ENCODE measurements at places on chromosomes 2 and 18.

GRCh38 chr2:15170070-15170775, 390.9 kb downstream of the NBAS start:
- no peak overlapping the region for H3K27ac ChIP-seq
- no peaks in the 10 kb centered on the region for H3K4me1 ChIP-seq
- no peaks in the 10 kb centered on the region for H3K27me3 ChIP-seq
- no peaks in the 10 kb centered on the region for H3K36me3 ChIP-seq
- DNase-seq, result no peak

- H3K4me3 ChIP-seq, result no peak overlapping the region
- H3K36me3 ChIP-seq, result no peaks in the 10 kb centered on the region
- H3K27me3 ChIP-seq, result no peaks in the 10 kb centered on the region
These were observed 22.3 kb downstream of the RNF125 start for GRCh38 chr18:32040936-32041335.

- no peaks in the 10 kb centered on the region for H3K27me3 ChIP-seq
- no peaks in the 10 kb centered on the region for H3K4me1 ChIP-seq
- H3K27ac ChIP-seq, result no peak overlapping the region
- no peaks in the 10 kb centered on the region for H3K36me3 ChIP-seq
These were observed 143.9 kb upstream of the SLC39A10 start for GRCh38 chr2:195513119-195513518.

- no peak overlapping the region for H3K27ac ChIP-seq
- H3K36me3 ChIP-seq, result no peaks in the 10 kb centered on the region
- H3K4me3 ChIP-seq, result no peak overlapping the region
- DNase-seq, result no peak
These were observed 50.2 kb downstream of the CENPO start for GRCh38 chr2:24843330-24843860.

DNA sequence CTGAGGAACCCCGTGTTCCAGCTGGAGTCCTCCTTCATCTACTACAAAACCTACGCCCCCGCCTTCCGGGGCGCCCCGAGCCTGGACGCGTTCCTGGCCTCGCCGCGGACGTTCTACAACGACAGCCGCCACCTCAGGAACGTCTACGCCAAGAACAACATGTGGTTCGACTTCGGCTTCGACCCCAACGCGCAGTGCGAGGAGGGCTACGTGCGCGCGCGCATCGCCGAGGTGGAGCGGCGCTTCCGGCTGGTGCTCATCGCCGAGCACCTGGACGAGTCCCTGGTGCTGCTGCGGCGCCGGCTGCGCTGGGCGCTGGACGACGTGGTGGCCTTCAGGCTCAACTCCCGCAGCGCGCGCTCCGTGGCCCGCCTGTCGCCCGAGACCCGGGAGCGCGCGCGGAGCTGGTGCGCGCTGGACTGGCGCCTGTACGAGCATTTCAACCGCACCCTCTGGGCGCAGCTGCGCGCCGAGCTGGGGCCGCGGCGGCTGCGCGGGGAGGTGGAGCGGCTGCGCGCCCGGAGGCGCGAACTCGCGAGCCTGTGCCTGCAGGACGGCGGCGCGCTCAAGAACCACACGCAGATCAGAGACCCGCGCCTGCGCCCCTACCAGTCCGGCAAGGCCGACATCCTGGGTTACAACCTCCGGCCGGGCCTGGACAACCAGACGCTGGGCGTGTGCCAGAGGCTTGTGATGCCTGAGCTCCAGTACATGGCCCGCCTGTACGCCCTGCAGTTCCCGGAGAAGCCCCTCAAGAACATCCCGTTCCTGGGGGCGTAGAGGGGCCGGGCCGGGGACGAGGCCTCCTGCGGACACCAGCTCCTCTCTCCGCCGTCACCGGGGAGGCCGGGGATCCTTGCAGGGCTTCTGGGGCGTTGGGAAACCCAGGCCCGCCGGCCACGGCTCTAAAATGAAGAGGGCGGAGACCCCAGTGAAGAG, 5.3 kb upstream of the NEU4 start:
- DNase-seq, result peak; percentile 35
- H3K27me3 ChIP-seq, result peaks cover 19% of the 10 kb centered on the region
- no peaks in the 10 kb centered on the region for H3K36me3 ChIP-seq
- peaks cover 21% of the 10 kb centered on the region for H3K4me1 ChIP-seq
- peak overlapping the region; percentile 17 for H3K4me3 ChIP-seq
- H3K27ac ChIP-seq, result no peak overlapping the region

GRCh38 chr2:217789736-217790181, 213.0 kb downstream of the TNS1 start:
- peaks cover 46% of the 10 kb centered on the region for H3K4me1 ChIP-seq
- H3K27me3 ChIP-seq, result no peaks in the 10 kb centered on the region
- no peak for DNase-seq
- no peak overlapping the region for H3K4me3 ChIP-seq
- H3K36me3 ChIP-seq, result peaks cover 8% of the 10 kb centered on the region

- DNase-seq, result peak; percentile 26
- H3K4me3 ChIP-seq, result no peak overlapping the region
- H3K27me3 ChIP-seq, result no peaks in the 10 kb centered on the region
- no peaks in the 10 kb centered on the region for H3K4me1 ChIP-seq
These were observed 436.2 kb downstream of the SUCLG1 start for GRCh38 chr2:84022810-84023431.
